Effector CD4-positive, alpha-beta T cell (primary cell): ENCODE measurements at places on chromosomes 12 and 14.

DNA sequence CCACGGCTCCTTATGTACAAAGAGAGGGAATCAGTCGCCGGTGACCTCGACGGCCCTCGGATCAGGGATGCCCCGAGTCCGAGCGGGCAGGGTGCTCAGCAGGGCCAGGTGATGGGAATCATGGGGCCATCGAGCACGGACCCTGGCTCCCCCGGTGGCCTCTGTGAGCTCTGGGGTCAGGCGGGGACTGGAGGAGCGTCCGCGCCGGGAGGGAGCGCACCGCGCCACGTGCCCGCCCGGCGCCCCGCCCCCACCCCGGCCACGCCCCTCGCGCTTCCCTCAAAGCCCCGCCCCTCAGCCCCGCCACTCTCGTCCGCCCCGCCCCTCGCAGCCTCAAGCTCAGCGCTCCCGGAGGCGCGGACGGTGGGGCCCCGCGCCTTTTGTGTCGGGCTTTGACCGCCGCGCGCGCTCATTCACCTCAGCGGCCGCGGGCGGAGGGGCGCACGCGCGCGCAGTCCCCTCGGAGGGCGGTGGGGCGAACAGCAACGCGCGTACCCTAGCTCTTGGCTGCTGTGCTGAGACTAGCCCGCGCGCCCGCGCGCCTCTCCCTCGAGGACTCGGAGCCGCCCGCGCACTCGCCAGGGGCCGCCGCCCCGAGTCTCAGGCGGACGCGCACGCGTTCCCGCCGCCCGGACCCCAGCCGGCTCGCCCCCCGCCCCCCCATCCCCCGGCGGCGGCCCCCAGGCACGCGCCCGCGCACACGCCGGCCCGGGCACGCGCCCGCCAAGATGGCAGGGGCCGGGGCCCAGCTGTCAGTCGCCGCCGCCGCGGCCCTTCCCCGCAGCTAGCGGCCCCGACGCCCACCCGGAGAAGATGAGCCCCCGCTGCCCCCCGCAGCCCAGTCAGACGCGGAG is 93.9 kb upstream of the EVL start:
- DNase-seq = peak; percentile 62

DNA sequence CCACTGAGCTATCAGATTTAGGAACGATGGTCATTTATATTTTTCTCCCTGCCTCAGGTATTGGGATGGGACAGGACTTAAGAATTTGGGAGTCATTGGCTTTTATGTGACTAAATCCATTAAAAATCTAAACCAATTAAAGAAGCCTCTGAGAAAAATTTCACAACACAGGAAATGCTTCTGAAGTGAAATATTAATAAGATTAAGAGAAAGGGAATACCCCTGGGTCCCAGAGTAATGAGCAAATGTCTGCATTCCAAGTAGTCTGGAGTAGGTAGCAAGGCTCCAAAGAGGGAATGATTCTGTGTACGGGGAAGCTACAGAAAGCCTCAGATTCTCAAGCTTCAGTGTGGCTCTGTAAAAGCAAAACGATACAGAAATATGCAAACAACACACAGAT is 707 bp upstream of the MED6 start:
- DNase-seq = no peak

GRCh38 chr12:12892681-12893141 is 1.3 kb downstream of the GPRC5A start:
- no peak for DNase-seq

DNA sequence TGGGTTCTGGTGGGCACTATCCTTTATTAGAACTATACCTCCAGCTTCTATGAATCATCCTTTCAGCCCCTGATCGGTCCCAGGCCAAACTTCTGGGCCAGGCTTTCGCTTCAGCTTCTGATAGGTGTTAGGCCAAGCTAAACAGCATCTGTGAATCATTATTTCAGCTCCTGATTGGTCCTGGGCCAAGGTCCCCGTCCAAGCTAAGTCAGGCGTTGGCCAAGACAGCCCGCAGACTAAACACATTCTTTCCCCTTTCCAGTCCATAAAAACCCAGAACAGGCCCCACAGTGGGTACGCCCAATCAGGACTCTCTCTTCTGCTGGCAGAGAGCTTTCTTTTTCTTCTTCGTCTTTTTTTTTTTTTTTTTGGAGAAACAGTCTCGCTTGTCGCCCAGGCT is 1808.9 kb upstream of the SEL1L start:
- DNase-seq = no peak

DNA sequence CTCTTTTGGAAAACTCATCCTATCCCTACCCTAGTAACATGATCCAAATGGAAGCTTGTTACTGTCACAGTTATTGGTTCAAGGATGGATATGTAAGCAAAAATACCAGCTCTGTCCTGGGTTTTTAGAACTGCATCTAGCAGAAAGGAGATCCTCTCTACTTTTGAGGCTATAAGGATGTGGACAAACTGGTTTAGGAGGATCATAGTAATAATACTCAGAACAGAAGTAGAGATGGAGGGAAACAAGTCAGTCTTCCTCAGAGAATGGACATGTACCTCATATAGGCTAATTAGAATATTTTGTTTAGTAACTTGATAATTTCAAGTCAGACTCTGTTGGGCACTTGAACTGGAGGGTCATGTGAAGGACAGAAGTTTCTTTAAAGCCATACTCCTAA is 26.6 kb downstream of the FUT8 start:
- DNase-seq = no peak

DNA sequence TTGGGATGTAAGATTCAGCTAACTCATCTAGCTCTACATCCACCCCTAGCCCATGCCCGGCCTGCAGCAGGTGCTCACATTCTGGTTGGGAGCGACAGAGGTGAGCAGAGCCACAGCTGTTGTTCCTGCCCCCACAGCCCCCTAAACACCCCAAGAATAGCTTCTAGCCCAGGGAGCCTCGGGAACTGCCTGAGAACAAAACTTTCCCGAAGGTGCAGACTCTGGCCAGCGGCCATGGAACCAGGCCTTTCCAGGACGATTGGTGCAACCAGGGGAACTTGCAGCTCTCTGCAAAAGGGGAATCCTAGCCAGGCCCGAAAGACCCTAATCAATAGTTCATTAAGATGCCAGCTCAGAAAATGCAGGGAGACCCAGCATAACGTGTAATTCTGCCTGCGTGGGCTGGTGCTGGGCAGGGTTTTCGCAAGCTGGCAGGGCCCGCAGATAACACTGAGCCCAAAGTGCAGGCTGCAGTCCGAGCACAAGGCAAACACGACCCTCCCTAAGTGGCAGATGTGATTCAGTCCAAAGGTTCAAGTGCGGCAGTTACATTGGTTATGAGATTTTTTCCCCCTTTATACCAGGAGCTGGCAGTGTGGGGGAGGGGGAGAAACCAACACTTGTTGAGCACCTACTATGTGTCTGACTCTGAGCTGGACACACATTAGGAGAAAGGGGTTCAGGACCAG is 122.5 kb upstream of the MAP1LC3B2 start:
- no peak for DNase-seq

DNA sequence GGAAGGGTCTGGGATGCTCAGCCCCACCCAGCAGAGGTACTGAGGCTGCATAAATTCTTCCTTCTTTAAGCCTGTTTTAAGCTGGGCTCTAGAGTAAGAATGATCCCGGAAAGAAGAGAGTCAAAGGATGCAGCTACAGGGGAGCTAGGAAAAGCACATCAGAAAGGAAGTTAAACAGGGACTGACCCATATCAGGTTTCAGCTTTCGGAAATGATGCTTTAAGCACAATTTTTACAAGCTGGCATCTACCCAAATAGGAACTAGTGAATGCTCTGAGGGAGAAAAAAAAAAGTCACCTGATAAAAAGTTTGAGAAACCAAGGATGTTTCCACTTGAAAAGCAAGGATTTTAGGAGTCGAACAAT is 22.0 kb downstream of the TSPAN8 start:
- DNase-seq = no peak

DNA sequence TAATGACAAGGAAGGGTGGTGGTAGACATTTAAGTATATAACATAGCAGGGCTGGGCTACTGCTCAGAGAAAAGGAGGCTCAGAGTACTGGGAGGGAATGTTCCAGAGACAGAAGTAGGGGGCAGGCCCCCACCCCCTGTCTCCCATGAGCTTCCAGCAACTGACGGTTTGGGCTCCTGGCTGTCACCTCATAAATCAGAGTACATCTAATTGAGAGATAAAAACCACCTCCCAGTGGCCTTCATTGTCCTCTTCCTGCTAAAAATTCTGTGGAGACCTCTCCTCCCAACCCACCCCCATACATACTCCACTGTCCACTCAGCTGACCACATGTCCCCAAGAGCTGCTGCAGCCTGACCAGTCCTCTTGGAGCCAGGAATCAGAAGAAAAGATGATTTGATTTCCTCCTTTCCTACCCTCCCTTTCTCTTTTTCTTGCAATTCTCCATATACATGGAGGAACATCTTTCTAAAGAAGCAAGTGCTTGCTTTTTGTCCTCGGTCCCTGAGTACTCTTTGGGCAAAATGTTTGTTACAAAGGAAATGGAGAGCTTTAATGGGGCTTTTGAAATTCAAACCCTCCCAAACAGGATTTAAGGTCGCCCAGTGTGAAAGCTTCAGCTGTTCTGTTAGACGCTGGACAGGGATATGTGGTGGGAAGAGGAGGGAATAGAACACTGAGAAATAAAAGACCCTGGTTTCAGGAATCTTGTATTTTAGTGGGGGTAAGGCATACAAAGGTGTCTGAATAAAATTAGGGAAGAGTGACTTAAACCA is 16.4 kb upstream of the KCNA5 start:
- DNase-seq = no peak

DNA sequence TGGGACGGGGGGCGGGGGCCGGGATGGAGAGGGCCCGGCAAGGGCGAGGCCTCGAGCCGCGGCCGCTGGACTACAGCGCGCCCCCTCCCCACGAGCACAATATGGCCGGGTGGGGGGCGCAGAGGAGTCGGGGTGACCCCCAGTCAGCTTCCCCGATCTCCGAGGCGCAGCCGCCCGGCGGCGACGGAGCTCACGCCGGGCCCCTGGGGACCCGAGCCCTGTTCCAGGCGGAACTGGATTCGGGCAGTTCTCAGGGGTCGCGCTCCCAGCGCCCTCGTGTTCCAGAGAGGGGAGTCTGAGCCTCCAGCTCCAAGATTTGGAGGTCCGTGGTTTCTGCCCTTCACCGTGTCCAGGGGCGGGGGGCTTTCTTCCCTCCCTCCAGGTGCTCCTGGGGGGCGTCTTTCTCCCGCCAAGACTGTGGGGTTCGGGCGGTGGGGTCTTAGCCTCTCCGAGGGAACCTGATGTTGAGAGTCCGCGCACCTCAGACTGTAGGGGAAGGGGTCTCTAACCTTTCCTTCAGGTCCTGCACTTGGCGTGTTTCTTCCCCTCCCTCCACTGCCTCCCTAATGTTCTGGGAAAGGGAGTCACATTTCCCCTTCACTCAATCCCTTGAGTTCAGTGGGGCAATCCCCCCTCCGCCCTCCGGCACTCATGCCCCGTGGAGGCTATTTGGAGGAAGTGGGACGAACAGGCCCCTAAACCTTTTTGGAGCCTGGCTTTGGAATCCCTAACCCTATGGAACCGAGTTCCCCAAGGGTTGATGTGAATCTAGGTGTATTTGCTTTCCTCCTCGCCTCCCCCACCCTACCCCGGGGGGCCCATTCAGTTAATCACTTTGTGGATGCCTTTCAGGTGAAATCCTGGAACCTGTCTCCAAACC is 584 bp downstream of the ACVR1B start:
- no peak for DNase-seq

DNA sequence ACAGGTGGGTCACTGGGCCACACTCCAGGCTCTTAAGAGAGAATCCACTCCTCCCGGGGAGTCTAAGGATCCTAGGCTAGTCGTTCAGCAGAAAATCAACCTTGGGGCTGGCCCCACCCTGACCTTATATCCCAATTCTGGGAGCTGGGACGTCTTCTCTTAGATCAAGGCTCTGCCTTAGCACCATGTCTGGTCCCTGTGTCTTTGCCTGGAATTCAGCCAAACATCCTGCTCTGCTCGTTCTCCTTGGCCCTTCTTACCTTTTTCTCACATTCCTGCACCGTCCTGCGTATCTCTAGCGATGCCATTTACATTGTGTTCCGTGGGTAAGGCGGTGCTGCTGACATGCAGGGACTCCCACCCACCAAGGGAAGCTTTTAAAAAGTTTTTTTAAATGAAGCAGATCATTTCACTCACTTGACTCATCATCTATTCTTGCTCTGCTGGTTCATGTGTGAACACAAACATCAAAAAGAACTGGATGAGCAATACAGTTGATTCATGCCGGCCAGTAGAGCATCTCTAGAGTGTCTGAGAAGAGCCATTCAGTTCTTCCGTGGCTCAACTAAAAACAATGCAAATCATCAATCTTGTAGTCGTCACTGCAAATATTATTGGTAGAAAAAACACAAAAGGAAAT is 50.2 kb downstream of the KCNK13 start:
- no peak for DNase-seq

GRCh38 chr14:60989599-60989998 is 8.6 kb downstream of the SLC38A6 start:
- DNase-seq = no peak

- no peak for DNase-seq
These were observed 198.2 kb downstream of the CHST11 start for GRCh38 chr12:104654665-104655609.

DNA sequence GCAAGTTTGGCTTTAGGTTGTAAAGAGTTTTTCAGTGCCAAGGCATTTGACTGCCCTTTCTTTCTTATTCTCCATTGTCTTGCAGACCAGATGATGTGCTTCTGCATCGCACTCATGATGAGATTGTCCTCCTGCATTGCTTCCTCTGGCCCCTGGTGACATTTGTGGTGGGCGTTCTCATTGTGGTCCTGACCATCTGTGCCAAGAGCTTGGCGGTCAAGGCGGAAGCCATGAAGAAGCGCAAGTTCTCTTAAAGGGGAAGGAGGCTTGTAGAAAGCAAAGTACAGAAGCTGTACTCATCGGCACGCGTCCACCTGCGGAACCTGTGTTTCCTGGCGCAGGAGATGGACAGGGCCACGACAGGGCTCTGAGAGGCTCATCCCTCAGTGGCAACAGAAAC is 64.3 kb downstream of the KCNMB4 start:
- no peak for DNase-seq

- no peak for DNase-seq
These were observed 142.1 kb downstream of the CALM1 start for GRCh38 chr14:90538716-90539495.

DNA sequence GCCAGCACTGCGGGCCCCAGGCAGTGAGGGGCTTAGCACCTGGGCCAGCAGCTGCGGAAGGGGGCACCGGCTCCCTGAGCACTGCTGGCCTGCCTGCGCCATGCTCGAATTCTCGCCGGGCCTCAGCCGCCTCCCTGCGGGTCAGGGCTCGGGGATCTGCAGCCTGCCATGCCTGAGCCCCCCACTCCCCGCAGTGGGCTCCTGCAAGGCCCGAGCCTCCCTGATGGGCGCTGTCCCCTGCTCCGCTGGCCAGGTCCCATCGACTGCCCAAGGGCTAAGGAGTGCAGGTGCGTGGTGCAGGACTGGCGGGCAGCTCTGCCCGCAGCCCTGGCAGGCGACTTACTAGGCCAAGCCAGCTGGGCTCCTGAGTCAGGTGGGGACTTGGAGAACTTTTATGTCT is 133.3 kb upstream of the LMNTD1 start:
- no peak for DNase-seq

DNA sequence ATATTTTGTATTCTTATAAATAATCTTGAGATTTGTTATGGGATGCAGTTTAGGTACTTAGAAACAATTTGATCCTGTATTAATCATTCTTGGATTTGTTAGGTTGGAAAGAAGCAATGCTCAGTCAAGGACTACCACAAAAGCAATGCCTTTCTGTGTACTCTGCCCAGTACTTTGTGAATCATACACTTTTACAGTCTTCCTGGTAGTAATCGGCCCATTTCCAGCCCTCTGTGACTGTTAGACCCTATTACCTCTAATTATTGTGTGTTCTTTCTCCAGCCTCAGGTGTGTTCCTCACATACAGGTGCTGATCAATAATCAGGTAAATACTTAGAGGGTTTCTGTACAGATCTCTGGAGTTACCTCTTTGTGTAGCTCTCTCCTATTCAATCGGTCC is 609.0 kb downstream of the KCNH5 start:
- no peak for DNase-seq
